ENCODE measurements at places on chromosomes 2 and 18.

DNA sequence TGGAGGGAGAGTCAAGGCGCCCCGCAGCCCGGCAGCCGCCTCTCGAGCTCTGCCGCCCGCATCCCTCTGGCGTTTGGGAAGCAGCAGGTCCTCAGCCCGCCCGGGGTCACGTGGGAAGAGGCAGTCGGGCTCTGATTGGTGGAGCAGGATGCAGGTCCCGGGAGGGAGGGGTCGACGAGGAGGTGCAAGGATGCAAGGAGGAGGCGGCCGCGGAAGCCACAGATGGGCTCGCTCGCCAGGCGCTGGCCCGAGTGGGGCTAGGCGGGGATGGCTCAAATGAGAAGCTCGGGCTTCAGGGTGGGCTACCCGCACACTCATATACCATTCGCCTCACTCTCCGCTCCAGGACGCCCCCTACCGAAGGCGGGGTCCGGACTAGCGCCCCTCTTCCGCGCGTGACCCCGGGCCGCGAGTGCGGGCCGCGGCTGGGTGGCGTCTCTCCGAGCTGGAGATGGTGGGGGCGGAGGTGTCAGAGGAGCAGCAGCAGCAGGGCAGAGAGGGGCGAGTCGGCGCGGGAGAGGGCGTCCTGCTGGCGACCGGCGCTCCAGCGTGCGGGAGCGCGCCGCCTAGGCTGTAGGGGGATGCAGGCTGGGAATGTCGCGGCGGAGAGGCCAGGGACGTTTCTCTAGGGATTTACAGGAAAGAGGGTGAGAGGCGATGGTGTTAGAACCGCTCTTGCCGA, at the start of gene TMEFF2:
Gene TMEFF2, minus strand, starts transcription at position 68 of the 682 bp plus-strand sequence. CDS start 409 bp downstream, outside the sequence.
- H3K4me3 ChIP-seq = peak within 1 kb of the TSS; percentile 48
- no peak within 1 kb of the TSS for H3K27ac ChIP-seq
- DNase-seq = peak; percentile 87
- H3K4me1 ChIP-seq = no peaks in the 10 kb centered on the region
- H3K36me3 ChIP-seq = no peaks in the 10 kb centered on the region
- H3K27me3 ChIP-seq = no peaks in the 10 kb centered on the region

DNA sequence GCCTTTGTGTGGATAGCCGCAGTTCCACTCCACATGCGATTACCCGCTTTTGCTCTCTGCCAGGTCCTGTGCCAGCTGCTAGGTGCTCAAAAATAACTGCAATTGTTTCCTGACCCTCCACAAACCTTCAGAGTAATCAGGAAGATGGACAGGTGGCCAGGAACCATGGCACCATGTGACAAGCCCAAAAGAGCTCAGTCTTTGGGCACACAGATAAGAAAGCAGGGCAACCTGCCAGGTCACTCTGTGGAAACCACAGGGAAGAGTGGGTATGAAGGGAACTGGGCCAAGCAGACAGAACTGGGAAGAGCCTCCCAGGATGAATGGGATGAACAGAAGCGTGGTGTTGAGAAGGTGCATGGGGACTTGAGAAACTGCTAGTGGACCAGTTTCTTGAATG, 79.4 kb upstream of the AGAP1 start:
- DNase-seq = no peak
- H3K36me3 ChIP-seq = no peaks in the 10 kb centered on the region
- H3K4me1 ChIP-seq = no peaks in the 10 kb centered on the region
- no peak overlapping the region for H3K27ac ChIP-seq
- H3K4me3 ChIP-seq = no peak overlapping the region

GRCh38 chr2:150207979-150208378, 279.5 kb downstream of the RND3 start:
- H3K27me3 ChIP-seq = no peaks in the 10 kb centered on the region
- peaks cover 5% of the 10 kb centered on the region for H3K4me1 ChIP-seq
- no peak for DNase-seq
- H3K36me3 ChIP-seq = no peaks in the 10 kb centered on the region
- no peak overlapping the region for H3K4me3 ChIP-seq

GRCh38 chr2:26687801-26688200, 4.7 kb upstream of the KCNK3 start:
- no peaks in the 10 kb centered on the region for H3K4me1 ChIP-seq
- H3K4me3 ChIP-seq = no peak overlapping the region
- H3K36me3 ChIP-seq = no peaks in the 10 kb centered on the region
- DNase-seq = no peak
- no peak overlapping the region for H3K27ac ChIP-seq

- no peaks in the 10 kb centered on the region for H3K4me1 ChIP-seq
- no peak for DNase-seq
- no peaks in the 10 kb centered on the region for H3K27me3 ChIP-seq
- no peak overlapping the region for H3K27ac ChIP-seq
These were observed 46.9 kb upstream of the RPL31 start for GRCh38 chr2:100955226-100955625.

GRCh38 chr2:25879133-25879730, 945 bp upstream of the ASXL2 start:
- H3K4me3 ChIP-seq = peak overlapping the region; percentile 5
- H3K36me3 ChIP-seq = no peaks in the 10 kb centered on the region
- no peaks in the 10 kb centered on the region for H3K4me1 ChIP-seq
- H3K27me3 ChIP-seq = no peaks in the 10 kb centered on the region
- DNase-seq = no peak

DNA sequence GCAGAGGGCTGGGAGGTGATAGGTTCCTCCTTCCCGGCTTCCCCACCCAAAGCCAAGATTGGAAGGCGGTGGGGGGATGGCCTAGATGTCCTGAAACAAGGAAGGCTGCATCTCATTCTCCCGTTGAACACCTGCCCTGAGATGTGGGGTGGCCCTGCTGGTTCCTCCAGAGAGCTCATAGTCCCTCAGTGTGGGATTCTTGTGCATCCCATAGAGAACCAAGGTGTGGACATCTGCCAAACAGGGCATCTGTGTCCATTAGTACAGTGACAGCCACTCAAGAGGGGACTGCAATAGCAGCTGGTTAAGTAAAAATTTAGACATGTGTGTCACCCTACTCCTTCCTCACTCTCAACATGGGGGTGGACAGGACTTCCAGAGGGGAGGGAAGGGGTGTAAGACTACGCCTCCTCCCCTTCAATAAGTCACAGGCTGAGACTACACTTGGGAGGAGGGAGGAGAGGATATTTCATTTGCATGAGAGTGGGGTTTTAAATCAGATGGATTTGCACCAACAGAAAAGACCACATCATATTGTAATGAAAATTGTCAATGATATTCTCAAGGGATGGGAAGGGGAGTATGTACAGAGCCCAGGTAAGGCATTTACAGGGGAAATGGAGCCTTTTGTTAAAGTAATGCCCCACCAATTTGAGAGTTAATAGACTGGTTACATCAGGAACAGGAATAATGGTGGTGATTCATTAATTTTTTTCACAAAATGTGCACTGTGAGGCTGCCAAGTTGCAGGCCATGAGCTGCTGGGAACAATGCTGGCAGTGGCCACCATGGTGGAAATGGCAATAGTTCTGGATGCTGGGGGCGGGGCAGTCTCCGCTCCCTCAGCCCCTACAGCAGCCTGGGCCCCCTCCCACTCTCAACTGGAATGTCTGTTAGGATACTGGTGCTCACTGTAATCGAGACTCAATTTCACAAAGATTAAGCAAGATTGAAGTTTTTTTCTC, 80.6 kb downstream of the TEX51 start:
- DNase-seq = no peak
- H3K36me3 ChIP-seq = no peaks in the 10 kb centered on the region
- H3K27ac ChIP-seq = no peak overlapping the region
- no peaks in the 10 kb centered on the region for H3K4me1 ChIP-seq
- H3K27me3 ChIP-seq = no peaks in the 10 kb centered on the region

- H3K27me3 ChIP-seq = no peaks in the 10 kb centered on the region
- H3K27ac ChIP-seq = no peak overlapping the region
- H3K4me3 ChIP-seq = no peak overlapping the region
- no peak for DNase-seq
- H3K36me3 ChIP-seq = no peaks in the 10 kb centered on the region
These were observed 37.5 kb downstream of the DDX18 start for GRCh38 chr2:117851969-117852368.

DNA sequence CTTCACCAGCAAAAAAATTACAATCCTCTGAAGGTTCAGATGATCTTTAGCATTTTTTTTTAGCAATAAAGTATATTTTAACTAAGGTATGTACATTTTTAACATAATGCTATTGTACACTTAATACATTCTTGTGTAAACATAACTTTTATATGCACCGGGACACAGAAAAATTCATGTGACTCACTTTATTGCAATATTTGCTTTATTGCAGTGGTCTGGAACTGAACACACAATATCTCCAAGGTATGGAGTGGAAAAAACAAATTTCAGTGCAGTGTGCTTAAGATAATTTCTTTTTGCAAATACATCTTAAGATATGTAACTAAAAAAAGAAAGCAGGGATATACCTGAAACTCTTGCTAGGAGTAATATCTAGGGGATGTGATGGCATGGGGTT, 5.1 kb upstream of the TWSG1 start:
- no peak overlapping the region for H3K27ac ChIP-seq
- H3K4me3 ChIP-seq = no peak overlapping the region
- H3K4me1 ChIP-seq = no peaks in the 10 kb centered on the region
- H3K36me3 ChIP-seq = no peaks in the 10 kb centered on the region
- no peak for DNase-seq

DNA sequence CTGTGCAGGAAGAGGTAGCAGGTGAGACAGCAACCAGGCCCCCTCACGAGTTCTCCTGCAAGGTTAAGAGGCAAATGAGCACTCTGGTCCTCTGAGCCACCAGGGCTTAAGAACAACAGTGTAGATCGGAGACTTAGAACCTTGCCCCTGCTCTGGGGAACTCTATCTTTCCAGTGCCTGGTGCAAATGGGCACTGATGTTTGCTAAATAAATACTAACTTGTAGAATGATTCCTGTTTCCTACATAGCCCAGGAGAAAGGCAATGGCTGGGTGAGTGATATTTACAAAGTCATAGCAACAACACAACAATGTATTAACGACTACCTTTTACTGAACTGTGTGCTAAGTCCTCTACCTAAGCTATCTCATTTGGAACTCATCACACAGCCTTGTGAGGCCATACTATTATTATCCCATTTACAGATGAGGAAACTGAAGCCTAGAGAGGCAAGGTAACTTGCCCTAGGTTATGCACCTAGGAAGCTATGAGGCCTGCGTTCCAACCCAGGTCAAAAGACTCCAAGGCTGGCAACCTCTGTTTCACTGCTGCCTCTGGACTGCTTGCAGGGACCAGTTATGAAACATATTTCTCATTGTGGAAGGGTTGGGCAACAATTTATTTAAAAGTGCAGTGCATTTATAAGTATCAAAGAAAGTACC, 4.3 kb downstream of the ATP8B1 start:
- H3K36me3 ChIP-seq = no peaks in the 10 kb centered on the region
- no peak for DNase-seq
- H3K4me1 ChIP-seq = peaks cover 5% of the 10 kb centered on the region
- H3K4me3 ChIP-seq = no peak overlapping the region

- H3K27ac ChIP-seq = no peak overlapping the region
- H3K4me3 ChIP-seq = no peak overlapping the region
- no peaks in the 10 kb centered on the region for H3K36me3 ChIP-seq
- H3K4me1 ChIP-seq = no peaks in the 10 kb centered on the region
- no peaks in the 10 kb centered on the region for H3K27me3 ChIP-seq
These were observed 120.1 kb downstream of the IRS1 start for GRCh38 chr2:226679389-226680065.

DNA sequence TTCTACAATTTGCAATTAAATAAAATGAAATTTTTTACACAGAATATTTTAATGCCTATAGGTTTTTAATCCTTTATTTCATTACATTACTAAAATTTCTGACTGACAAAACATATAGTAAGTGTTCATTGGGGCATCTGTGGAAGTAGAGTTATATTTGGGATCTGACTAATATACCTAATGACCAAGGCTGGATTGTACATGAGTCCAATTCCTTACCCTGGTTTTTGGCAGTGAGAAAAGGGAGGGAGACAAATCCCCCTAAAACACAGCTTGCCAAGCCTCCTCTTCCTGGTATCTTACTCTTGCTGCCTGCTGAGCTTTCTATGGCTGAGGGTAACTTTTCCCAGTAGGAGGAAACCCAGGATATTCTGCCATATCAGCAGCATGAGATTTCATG, 149.4 kb upstream of the CDH20 start:
- H3K36me3 ChIP-seq = no peaks in the 10 kb centered on the region
- DNase-seq = no peak
- no peak overlapping the region for H3K4me3 ChIP-seq
- no peaks in the 10 kb centered on the region for H3K4me1 ChIP-seq

DNA sequence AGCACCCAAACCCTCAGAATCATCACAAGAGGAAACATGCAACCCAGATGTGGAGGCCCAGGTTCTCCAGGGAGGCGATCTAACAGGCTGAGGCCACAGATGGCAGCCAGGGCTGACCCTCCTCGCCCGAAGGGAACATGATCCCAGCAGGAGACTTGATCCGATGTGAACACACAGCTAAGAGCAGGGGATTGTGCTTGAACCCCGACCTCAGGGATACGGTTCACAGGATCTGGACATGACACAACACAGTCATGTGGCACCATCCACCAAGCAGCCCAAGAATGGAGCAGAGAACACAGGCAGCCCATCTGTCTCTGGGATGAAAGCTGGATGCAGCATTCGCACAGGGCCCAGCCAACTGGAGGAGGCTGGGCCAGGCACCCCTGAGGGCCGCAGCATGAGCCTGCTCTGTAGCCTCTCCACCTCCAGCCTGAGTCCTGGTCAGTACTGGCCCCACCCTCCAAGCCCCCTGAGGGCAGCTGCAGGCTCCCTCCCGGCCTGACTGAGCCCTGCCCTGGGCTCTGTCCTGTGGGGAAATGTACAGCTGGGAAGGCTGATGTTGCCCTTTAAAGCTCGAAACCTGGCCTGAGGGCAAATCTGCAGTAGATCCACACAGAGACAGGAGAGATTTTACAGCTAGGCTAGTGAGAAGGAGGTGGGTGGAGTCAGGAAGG, 39.0 kb downstream of the AQP12A start:
- no peaks in the 10 kb centered on the region for H3K36me3 ChIP-seq
- no peak overlapping the region for H3K27ac ChIP-seq
- no peaks in the 10 kb centered on the region for H3K27me3 ChIP-seq
- DNase-seq = no peak

GRCh38 chr18:3584897-3585460, 135.0 kb downstream of the TGIF1 start:
- H3K4me3 ChIP-seq = no peak overlapping the region
- H3K27me3 ChIP-seq = no peaks in the 10 kb centered on the region
- H3K4me1 ChIP-seq = no peaks in the 10 kb centered on the region
- no peak for DNase-seq
- H3K36me3 ChIP-seq = no peaks in the 10 kb centered on the region

- no peak overlapping the region for H3K4me3 ChIP-seq
- H3K4me1 ChIP-seq = no peaks in the 10 kb centered on the region
- no peaks in the 10 kb centered on the region for H3K27me3 ChIP-seq
- DNase-seq = no peak
These were observed 4.8 kb downstream of the CTDSP1 start for GRCh38 chr2:218404351-218405085.

DNA sequence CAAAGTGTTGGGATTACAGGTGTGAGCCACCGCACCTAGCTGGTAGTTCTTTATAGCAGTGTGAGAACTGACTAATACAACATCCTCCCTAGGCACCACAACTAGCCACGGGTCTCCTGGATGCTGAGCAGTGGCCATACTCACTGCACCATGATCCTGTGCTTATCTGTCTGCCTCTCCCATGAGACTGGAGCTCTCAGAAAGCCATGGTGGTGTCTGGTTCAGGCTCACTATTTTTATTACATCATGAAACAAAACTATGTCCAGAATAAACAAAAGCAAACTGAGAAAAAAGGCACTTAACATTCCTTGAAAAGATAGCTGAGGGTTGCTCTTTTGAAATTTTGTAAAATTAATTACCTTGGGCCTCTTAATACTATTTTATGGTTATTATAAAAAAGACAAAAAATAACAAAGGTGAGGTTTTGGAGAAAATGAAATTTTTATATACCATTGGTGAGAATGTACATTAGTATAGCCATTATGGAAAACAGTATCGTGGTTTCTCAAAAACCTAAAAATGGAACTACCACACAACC, 90.7 kb upstream of the TFCP2L1 start:
- DNase-seq = no peak
- H3K36me3 ChIP-seq = no peaks in the 10 kb centered on the region
- no peak overlapping the region for H3K4me3 ChIP-seq
- no peak overlapping the region for H3K27ac ChIP-seq

Data from aorta (tissue), 5 donors.